ENCODE measurements at places on chromosomes 7 and 10.

GRCh38 chr10:97427571-97428179 lies 1.7 kb downstream of the PGAM1 start:
- no peak for DNase-seq

GRCh38 chr7:122132341-122132740 lies 11.7 kb downstream of the AASS start:
- DNase-seq: no peak

- DNase-seq: no peak
These were observed 110.1 kb downstream of the JAZF1 start for GRCh38 chr7:28070297-28071055.

- DNase-seq: no peak
These were observed 30.2 kb downstream of the C10orf143 start for GRCh38 chr10:130080461-130080814.

GRCh38 chr7:607938-608337 lies 88.3 kb upstream of the PDGFA start:
- no peak for DNase-seq

DNA sequence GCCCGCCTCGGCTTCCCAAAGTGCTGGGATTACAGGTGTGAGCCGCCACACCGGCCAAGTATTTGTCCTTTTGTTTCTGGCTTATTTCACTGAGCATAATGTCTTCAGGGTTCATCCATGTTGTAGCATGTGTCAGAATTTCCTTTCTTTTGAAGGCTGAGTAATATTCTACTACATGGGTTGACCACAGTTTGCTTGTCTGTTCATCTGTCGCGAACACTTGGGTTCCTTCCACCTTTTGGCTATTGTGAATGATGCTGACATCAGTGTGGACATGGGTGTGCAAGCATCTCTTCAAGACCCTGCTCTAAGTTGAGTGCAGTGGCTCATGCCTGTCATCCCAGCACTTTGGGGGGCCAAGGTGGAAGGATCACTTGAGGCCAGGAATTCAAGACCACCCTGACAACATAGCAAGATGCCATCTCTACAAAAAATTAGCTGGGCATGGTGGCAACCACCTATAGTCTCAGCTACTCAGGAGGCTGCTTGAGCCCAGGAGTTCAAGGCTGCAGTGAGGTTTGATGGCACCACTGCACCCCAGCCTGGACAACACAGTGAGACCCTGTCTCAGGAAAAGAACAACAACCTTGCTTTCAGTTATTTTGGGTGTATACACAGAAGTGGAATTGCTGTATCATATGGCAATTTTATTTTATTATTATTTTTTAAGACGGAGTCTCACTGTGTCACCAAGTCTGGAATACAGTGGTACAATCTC lies 17.0 kb downstream of the CHST12 start:
- DNase-seq: no peak

GRCh38 chr7:34451923-34452322 lies 206.1 kb upstream of the NPSR1 start:
- DNase-seq: no peak

DNA sequence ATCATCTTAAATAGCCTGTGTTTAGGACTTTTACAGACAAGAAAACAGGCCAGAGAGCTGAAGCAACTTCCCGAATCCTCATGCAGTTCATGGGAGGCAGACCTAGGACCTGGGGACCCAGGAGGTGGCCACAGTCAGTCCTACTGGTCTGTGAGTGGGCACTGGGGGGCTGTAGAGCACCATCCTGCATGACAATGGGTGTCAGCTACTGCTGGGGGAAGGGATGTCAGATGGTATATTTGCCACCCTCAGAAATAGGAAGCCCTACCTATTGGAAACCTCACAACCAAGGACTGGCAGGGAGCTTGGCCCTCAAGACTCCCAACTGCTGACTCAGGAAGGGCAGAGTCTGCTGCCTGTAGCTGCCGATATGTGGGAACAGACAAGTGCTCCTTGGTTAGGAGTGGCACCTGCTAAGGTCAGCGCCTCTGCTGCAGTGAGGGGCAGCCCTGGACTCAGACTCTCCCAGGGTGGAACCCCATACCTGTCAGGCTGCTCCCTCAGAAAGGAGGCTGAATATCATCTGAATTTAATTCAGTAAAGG lies 29.7 kb downstream of the OGDH start:
- DNase-seq: no peak

GRCh38 chr10:69410487-69410886 lies 6.2 kb downstream of the TACR2 start:
- DNase-seq: no peak

- DNase-seq: no peak
These were observed 85.8 kb downstream of the GSAP start for GRCh38 chr7:77330169-77330882.

GRCh38 chr7:159130820-159131219 lies 13.8 kb downstream of the VIPR2 start:
- no peak for DNase-seq

GRCh38 chr7:108004220-108005142 lies 1.5 kb upstream of the LAMB1 start:
- DNase-seq: no peak

DNA sequence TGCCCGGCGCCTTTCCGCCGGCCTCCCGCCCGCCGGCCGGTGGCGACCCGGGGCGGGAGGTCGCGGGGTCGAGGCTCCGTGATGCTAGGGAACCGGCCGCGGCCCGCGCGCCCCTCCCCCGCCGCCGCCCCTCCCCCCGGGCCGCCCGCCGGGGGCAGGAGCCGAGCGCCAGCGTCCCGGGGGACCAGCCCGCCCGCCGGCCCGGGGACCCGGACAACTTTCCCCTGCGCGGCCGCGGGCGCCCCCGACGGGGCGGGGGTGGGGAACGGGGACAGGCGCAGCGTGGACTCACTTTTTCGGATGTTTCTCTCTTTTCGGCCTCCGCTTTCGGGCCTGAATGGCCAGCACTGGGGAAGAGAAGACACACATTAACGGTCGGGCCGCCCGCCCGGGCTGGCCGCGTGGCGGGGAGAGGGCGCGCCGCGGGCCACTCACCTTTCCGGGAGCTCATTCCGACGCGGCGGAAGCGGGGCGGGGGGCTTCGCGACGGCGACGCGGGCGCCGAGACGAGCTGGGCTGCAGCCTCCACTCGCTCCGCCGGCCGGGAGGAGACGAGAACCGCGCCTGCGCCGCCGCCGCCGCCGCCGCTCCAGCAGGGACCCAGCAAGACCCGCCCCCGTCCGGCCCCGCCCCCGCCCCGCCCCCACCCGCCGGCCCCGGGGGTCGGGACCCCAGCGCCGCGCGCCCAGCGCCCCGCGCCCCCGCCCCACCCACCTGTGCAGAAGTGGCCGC lies at the start of gene SRPK2:
Gene SRPK2 (minus strand): TSS at position 566 of the 732 bp plus-strand sequence.
- DNase-seq: peak; percentile 79

DNA sequence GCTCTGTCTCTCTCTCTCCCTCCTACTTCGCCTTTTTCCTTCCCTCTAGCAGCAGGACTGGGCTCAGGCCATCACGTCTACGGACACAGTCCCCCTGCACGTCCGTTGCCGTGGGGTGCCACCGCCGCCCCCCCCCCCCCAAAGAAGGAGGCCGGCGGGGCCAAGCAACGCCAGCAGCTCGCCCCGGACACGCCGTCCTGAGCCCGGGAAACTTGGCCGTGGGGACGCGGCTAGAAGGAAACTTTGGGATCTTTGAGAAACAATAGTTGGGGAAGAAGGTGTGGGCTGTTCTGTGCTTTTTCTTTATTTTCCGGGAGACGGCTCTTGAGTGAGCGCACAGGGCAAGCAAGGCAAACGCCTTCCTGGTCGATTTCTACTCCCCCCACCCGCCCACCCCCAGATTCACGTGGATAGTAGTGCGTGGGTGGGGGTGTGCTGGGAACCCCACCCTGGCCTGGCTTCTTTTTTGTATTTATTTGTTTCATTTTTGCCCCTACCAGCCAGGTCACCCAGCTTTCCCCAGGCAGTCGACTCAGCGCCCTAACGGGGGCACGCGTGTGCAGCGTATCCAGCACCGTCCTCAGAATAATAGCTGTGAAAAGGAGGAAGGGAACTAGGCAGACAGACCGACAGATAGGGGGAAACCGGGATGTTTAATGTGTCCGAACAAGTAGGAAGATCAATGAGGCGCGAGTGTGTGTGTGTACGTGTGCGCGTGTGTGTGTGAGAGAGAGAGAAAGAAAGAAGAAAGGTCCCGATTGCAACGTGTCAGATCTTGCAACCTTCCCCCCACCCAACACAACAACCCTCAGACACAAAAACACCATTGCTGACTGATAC lies 1.4 kb downstream of the MXI1 start:
- peak; percentile 36 for DNase-seq

DNA sequence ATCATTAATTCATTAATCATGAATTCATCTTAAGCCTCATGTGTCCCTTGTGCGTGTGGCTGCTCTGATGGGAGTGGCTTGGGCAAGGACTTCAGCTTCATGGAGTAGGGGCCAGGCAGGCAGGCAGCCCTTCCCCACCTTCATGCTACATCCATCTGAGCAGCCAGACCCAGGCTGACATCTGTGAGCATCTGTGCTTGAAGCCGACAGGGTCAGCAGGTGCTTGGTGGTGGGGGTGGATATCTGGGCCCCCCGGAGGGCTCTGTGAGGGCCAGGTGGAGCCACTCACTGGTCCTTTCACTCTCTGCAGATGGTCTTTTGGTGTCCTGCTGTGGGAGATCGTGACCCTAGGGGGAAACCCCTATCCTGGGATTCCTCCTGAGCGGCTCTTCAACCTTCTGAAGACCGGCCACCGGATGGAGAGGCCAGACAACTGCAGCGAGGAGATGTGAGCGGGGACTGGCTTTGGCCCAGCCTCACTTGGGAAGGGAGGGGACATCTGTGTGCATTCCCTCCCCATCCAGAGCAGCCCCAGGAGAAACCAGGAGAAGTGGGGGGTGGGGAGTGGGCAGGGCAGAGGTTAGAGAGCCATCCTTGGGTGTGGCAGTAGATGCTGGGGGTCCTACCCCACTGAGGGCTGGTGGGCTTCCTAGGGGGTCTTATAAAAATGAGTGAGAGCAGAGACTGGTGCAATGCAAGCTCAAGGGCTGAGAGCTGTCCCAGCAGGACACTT lies 14.7 kb upstream of the CSGALNACT2 start:
- DNase-seq: peak; percentile 85

DNA sequence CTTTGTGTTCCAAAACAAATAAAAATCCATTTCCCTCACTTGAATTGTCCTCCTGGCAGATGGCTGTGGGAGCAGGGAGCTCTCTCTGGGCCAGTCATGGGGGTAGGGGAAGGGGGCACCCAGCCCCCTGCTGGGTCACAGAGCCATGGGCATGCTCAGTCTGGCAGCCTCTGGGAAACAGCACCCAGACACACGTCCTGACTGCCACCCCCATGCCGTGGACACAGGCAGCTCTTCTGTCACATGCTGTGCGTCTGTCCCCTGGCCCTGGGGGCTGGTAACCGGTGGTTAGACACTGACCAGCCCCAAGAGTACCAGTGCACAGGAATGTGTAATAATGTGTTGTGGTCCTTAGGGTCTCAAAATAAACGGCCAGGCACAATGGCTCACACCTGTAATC lies 47.0 kb downstream of the RASGEF1A start:
- peak; percentile 50 for DNase-seq

- DNase-seq: peak; percentile 94
These were observed 68.9 kb upstream of the LEP start for GRCh38 chr7:128172151-128172550.

GRCh38 chr7:148334959-148335577 lies 255.5 kb upstream of the C7orf33 start:
- DNase-seq: peak; percentile 8

DNA sequence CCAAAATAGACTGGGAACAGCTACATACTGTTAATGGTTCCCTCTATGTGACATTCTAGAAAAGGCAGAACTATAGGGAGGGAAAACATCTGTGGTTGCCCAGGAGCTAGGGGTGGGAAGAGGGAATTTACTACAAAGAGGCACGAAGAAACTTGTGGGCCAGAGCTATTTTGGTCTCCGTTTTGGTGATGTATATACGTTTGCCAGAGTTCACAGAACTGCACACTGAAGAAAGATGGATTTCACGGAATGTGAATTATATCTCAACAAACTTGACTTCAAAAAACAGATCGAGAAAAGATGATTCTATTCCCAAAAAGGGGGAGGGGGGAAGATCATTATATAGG lies 386 bp upstream of the AS3MT start:
- DNase-seq: no peak

DNA sequence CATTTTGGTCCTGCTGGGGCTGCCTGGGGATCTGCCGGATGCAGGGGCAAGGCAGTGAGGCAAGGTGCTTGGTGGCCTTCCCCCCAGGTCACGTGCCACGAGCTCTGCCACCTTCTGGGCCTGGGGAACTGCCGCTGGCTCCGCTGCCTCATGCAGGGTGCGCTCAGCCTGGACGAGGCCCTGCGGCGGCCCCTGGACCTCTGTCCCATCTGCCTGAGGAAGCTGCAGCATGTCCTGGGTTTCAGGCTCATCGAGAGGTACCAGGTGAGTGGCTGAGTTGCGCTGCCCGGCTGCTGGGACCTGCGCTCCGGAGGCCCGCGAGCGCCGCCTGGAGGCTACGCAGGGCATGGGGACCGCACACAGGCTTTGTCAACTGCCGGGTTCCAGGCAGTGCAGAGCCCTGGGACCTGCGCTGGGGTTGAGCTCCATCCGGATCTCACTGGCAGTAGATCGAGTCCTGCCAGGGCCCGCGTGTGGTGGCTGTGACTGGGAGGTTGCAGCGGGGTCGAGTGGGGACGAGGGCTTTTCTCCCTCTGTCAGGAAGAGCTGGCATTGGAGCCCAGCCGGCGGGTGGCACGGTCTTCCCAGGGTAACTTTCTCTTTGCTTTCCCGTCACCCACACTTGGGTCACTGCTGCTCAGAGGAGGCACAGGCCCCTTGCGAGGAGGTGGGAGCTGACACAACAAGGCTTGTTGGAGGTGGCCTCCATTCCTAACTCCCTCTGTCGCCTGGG lies 21.7 kb downstream of the AMZ1 start:
- DNase-seq: no peak

GRCh38 chr7:26183545-26184280 lies 16.8 kb downstream of the HNRNPA2B1 start:
- DNase-seq: no peak
